Endothelial cell (in vitro differentiated cells): ENCODE measurements at places on chromosomes 3 and 15.

DNA sequence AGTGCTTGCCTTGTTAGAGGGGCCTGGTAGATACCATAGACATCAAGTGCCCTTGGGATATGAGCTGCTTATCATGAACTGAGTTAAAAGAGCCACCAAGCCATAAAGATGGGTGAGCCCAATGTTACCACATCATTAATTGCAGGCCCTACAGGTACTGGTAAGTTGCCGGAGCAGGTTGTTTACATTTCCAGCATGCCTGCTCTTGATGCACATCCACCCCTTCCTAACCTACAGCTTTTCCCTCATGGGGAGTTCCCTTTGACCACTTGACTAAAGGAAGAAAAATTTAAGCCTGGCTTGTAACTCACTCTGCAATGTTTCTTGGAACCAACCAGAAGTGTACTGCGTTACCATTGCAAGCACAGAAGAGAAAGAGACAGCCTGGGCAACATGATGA lies 24.7 kb upstream of the ULK4 start:
- no peaks in the 10 kb centered on the region for H3K36me3 ChIP-seq
- no peak overlapping the region for H3K4me3 ChIP-seq
- DNase-seq: no peak
- H3K27ac ChIP-seq: no peak overlapping the region
- H3K4me1 ChIP-seq: no peaks in the 10 kb centered on the region

DNA sequence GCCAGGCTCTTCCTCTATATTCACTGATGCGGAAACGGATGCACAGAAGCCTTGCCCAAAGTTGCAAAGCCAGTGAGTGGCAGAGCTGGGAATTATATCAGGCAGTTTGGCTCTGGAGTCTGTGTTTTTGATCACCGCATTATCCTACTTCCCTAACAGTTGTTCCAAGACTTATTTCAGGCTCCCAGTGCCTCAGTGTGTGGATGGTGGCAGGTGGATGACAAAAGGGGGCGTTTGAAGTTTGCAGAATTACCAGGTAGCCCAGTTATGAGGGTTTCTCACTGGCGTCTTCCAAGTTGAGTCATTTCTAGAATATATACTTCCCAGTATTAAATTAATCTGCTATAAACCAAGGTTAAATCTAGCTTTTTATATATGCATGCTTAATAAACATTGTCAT lies 81.0 kb downstream of the USP13 start:
- no peak overlapping the region for H3K27ac ChIP-seq
- DNase-seq: no peak
- peaks cover 8% of the 10 kb centered on the region for H3K4me1 ChIP-seq
- H3K36me3 ChIP-seq: peaks cover 34% of the 10 kb centered on the region
- H3K4me3 ChIP-seq: no peak overlapping the region
- peaks cover 3% of the 10 kb centered on the region for H3K27me3 ChIP-seq

DNA sequence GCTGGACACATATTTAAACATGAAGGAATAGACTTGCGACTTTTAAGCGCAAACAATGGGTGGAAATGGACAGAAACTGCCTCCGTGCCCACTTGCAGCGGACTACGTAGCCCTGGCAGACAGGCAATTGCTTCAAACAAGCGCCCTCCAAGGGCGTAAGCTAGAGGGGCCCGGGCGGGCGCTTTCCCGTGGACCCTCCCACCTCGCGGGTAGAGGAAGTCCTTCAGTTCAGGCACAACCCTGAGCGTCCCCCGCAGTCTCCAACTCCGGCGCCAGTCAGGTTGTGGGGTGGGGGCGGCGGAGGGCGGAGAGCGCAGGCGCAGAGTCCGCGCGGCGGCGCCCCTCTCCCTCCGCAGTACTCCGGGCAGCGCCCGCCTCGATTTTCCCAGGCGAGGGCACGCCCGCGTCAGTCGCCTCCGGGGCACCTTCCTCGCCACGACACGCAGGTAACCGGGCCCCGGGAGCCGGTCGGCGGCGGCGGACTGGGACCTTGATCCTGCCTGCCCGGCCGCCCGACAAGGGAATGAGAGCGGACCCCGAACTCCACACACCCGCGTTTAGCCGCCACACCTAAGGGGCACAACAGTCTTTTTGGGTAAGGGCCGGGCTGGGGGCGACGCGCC lies at the start of gene SLC35G2:
SLC35G2 (plus strand) TSS at position 358 of the 623 bp plus-strand sequence. CDS start 35,335 bp downstream, outside the sequence.
- peaks cover 19% of the 10 kb centered on the region for H3K4me1 ChIP-seq
- H3K4me3 ChIP-seq: peak within 1 kb of the TSS; percentile 96
- peaks cover 6% of the 10 kb centered on the region for H3K36me3 ChIP-seq
- H3K27ac ChIP-seq: peak within 1 kb of the TSS; percentile 72
- peaks cover 9% of the 10 kb centered on the region for H3K27me3 ChIP-seq
- peak; percentile 70 for DNase-seq

- peaks cover 4% of the 10 kb centered on the region for H3K36me3 ChIP-seq
- peaks cover 17% of the 10 kb centered on the region for H3K4me1 ChIP-seq
- no peak overlapping the region for H3K27ac ChIP-seq
- H3K27me3 ChIP-seq: peaks cover 13% of the 10 kb centered on the region
- no peak for DNase-seq
Observed at GRCh38 chr3:8650583-8651416, 6.2 kb upstream of the SSUH2 start.

- no peaks in the 10 kb centered on the region for H3K36me3 ChIP-seq
- no peak for DNase-seq
- H3K27ac ChIP-seq: no peak overlapping the region
- no peak overlapping the region for H3K4me3 ChIP-seq
- peaks cover 40% of the 10 kb centered on the region for H3K4me1 ChIP-seq
Observed at GRCh38 chr3:30353711-30354467, 252.5 kb upstream of the TGFBR2 start.

GRCh38 chr3:44284949-44285348 lies 43.3 kb downstream of the TOPAZ1 start:
- no peak overlapping the region for H3K4me3 ChIP-seq
- no peaks in the 10 kb centered on the region for H3K36me3 ChIP-seq
- H3K27me3 ChIP-seq: no peaks in the 10 kb centered on the region

DNA sequence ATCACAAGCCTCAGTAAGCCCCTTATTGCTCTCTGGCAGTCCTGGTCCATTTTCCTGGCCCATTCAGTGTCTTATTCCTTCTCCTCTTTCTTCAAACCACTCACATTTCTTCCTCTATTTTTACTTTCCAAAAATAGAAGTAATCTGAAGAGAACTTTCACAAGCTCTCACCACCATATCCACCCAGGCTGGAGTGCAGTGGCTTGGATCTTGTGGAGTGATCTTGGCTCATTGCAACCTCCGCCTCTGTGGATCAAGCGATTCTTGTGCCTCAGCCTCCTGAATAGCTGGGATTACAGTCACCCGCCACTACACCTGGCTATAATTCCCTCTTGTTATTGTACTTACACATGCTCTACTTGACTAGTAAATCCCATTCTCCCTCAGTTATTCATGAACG lies 16.8 kb downstream of the ARMC8 start:
- H3K4me3 ChIP-seq: no peak overlapping the region
- no peak for DNase-seq
- H3K27ac ChIP-seq: no peak overlapping the region

DNA sequence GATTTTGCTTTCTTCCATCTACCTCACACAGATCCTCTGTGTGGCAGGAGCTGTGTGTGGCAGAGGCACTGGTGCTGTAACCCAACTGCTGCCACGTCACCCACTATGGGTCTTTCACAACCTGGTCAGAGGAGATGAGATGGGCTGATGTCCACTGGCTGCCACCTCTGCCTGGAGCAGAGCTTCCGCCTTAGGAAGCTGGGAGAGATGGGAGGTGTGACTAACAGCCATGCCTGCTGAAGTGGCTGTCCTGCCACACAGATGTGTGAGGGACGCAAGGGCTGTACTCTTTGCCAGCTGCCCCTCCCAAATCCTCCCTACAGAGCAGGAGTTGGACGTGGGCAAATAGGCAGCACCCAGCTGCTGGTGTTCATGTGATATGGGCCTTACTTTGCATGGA lies 329.5 kb downstream of the GABRB3 start:
- H3K27me3 ChIP-seq: peaks cover 4% of the 10 kb centered on the region
- H3K4me1 ChIP-seq: no peaks in the 10 kb centered on the region
- H3K4me3 ChIP-seq: no peak overlapping the region
- H3K27ac ChIP-seq: no peak overlapping the region
- no peaks in the 10 kb centered on the region for H3K36me3 ChIP-seq

DNA sequence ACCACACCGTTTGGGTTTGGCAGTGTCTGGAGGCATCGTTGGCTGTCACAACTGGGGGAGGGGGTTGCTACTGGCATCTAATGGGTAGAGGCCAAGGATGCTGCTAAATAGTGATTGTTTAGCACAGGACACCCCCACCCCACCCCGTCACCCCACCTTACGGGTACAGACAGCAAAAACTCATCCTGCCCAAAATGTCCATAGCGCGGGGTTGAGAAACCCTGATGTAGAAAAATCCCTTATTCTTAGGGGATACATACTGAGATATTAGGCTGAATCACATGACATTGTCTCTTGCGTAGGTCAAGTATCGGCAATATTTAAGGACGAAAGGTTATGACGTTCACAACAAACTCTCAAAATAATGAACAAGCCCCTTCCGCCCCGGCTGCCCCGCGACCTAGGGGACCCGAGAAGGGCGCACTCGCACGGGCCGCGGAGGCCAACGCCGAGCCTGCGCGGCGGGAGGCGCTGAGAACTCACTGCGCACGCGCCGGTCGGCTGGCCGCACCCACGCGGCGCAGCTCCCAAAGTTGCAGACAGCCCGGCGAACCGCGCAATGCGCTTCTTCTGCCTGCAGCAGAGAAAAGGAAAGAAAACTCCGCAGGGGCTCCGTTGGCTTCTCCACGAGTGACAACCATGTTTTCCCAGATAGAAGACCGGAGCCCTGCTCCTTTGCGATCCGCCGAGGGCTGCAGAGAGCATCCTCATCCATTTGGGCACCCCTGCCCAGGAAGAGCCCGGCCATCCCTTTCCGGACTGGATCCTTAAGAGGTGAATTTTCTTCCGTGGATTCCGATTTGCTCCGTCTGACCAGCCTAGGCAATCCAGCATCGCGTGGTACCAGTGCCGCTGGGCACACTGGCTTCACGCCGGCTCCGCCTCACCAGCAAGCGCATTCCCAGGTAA lies 136.8 kb upstream of the CCDC54 start:
- H3K27me3 ChIP-seq: peaks cover 5% of the 10 kb centered on the region
- peaks cover 6% of the 10 kb centered on the region for H3K36me3 ChIP-seq
- H3K27ac ChIP-seq: no peak overlapping the region
- peak overlapping the region; percentile 98 for H3K4me3 ChIP-seq

- no peak overlapping the region for H3K27ac ChIP-seq
- DNase-seq: no peak
- peaks cover 12% of the 10 kb centered on the region for H3K4me1 ChIP-seq
- peaks cover 5% of the 10 kb centered on the region for H3K27me3 ChIP-seq
- no peak overlapping the region for H3K4me3 ChIP-seq
- H3K36me3 ChIP-seq: no peaks in the 10 kb centered on the region
Observed at GRCh38 chr3:123072152-123072551, 5.3 kb downstream of the PDIA5 start.

GRCh38 chr3:109115451-109115850 lies 2.5 kb downstream of the MORC1 start:
- no peaks in the 10 kb centered on the region for H3K36me3 ChIP-seq
- H3K4me1 ChIP-seq: no peaks in the 10 kb centered on the region
- no peak for DNase-seq
- peaks cover 2% of the 10 kb centered on the region for H3K27me3 ChIP-seq

DNA sequence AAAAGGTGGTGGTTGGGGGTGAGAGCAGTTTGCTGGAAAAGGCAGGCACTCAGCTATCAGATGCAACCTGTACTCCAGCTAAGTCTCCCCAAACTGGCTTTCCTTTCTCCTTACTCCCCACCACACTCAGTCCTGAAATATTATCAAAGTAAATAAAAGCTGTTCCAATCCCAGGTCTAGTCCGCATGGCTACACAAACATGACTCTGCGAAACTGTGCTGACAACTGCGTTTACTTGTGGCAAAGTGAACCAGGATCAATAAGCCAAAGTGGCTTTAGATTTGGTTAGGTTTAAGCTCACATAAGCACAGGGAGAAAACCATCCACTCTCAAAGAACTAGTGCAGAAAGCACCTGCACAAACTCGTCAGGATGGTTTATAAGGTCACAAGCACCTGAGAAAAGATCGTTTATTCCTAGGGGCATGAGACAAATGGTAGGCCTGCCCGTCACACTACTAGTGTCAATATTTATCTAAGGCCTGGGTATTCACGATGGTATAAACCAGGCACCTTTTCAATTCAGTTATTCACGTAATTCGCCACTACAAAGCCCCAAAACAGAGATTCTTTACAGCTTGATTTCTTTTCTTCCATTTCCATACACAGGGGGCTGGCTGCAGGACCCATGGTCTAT lies 25.3 kb downstream of the LRIG1 start:
- H3K36me3 ChIP-seq: peaks cover 5% of the 10 kb centered on the region
- no peak overlapping the region for H3K4me3 ChIP-seq
- no peak for DNase-seq
- H3K27me3 ChIP-seq: no peaks in the 10 kb centered on the region

DNA sequence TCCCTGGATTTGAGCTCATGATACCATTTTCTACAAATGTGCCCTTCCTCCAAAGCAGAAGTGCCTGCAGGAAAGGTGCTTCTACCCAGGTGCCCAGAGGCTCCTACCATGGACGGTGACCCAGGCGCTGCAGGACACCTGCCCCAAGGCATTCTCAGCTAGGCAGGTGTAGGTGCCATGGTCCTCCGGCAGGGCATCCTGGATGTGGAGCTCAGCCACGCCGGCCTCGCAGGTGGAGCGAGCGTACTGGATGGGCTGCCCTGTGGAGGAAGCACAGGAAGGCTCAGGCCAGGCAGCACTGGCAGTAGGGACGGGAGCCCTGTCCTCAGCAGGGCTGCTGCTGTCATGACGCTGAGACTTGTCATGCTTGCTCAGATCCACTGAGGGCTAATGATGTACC lies 137.2 kb upstream of the HACD2 start:
- H3K36me3 ChIP-seq: no peaks in the 10 kb centered on the region
- peaks cover 8% of the 10 kb centered on the region for H3K27me3 ChIP-seq
- no peaks in the 10 kb centered on the region for H3K4me1 ChIP-seq

DNA sequence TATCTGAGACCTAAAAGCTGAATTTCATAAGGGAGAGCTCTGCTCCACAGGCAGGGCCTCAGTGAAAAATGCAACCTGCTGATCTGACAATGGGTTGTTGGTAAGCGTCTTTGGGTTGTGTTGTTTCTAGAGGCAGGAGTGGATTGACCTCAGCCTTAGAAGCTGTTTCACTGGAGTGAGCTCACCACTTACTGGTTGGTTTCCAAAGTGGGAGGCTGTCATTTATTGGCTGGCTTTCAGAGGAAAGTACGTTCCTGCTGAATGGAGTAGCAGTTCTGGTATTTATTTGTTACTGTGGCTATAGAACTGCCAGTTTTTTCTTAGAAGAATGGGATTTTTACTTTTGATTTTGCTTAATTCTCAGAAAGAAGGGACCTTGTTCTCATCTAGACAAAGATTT lies 29.3 kb upstream of the COL6A5 start:
- no peak overlapping the region for H3K27ac ChIP-seq
- H3K4me1 ChIP-seq: no peaks in the 10 kb centered on the region
- H3K36me3 ChIP-seq: no peaks in the 10 kb centered on the region
- H3K4me3 ChIP-seq: no peak overlapping the region

GRCh38 chr15:58432401-58432800 lies 610 bp downstream of the LIPC start:
- H3K27me3 ChIP-seq: peaks cover 3% of the 10 kb centered on the region
- DNase-seq: no peak
- H3K4me3 ChIP-seq: no peak overlapping the region
- H3K27ac ChIP-seq: no peak overlapping the region
